Memory B cell (primary cell): ENCODE measurements at places on chromosomes 16 and 17.

DNA sequence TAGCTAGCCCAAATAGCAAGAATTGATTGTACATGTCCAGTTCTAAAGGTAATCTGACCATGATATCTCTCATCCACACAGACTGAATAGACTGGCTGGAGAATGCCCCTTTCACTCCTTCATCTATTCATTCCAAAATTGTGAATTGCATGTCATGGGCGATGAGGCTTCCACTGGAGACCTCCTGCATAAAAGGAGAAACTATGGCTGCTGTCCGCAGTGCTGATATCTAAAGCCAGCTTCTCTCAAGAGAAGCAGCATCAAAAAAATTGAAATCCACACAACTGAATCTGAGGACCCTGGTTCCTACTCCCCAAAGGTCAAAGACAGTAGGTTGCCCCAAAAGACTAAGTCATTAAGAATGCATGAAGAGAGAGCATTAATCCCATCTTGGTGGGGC lies 7.9 kb upstream of the SCNN1G start:
- no peaks in the 10 kb centered on the region for H3K36me3 ChIP-seq
- DNase-seq: no peak
- H3K27me3 ChIP-seq: peaks cover 23% of the 10 kb centered on the region
- no peak overlapping the region for H3K4me3 ChIP-seq

GRCh38 chr17:17603178-17603894 lies 11.8 kb upstream of the PEMT start:
- no peaks in the 10 kb centered on the region for H3K36me3 ChIP-seq
- H3K27me3 ChIP-seq: peaks cover 4% of the 10 kb centered on the region
- H3K4me1 ChIP-seq: no peaks in the 10 kb centered on the region
- H3K27ac ChIP-seq: no peak overlapping the region
- no peak overlapping the region for H3K4me3 ChIP-seq

DNA sequence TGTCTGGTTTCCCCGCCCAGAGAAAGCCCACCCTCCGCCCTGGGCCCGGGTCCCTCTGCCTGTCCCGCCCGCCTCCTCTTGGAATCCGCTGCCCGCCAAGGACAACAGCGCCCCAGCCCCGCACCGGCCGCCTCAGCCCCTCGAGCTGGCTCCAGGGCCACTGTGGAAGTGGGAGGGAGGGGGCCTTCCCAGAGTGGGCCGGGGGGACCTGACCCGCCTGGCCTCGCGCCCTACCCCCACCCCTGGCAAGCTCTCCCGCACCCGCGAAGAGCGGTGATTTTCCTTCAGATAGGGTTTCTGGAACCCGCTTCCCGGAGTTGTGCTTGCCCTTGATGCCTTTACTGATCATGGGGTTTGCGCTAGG lies 2.3 kb upstream of the CBX8 start:
- peaks cover 5% of the 10 kb centered on the region for H3K36me3 ChIP-seq
- no peak overlapping the region for H3K4me3 ChIP-seq
- DNase-seq: no peak
- peaks cover 17% of the 10 kb centered on the region for H3K4me1 ChIP-seq

GRCh38 chr16:59907611-59908010 lies 1173.5 kb upstream of the GOT2 start:
- H3K27ac ChIP-seq: no peak overlapping the region
- no peak overlapping the region for H3K4me3 ChIP-seq

DNA sequence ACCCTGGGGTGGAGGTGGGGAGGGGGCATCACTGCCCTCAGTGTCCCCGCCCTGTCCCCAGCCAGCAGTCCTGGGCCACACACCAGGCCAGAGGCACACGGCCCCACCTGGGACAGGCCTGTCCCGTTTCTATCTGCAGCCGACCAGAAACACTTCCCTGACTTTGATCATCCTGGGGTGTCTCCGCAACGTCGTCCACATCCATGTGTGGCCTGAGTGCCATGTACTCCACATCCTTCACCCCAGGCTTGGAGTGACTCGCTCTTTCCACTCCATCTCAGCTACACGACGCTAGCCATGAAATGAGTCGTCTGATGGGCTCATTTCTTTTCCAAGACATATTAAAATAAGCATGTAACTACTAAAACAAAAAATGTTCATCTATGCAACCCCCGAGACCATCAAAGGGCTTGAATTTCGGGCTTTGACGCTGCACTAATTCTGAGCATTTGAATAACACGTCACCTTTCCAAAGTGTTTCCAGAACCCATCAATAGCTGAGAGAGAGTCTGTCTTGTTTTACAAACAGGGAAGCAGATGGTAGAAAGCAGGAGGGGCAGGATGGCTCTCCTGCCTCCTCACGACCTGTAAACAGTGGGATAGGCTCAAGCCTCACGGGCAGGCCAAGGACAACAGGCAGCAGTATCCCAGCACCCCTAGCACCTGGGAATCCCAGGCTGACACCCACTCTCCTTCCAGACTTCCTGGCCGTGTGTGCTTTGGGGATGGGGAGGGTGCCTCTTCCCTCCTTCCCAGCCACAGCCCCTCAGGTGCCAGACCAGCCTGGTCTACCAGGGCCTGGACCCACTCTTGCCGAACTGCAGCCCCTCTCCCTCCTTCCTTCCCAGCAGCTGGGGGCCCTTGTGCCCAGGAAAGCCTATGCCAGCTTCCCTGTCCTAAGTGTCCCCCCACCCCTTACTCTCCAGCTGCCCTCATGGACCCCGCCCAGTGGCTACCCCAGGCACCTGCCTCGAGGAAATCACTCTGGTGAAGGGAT lies 20.0 kb upstream of the RASD1 start:
- no peaks in the 10 kb centered on the region for H3K27me3 ChIP-seq
- H3K27ac ChIP-seq: no peak overlapping the region
- H3K4me1 ChIP-seq: no peaks in the 10 kb centered on the region
- no peak overlapping the region for H3K4me3 ChIP-seq
